Sigmoid colon (tissue), 7 donors: ENCODE measurements at places on chromosomes 3 and 15. TPM values are rescaled to one million over a fixed set of nuclear protein-coding genes. Genes with fewer than 3 reads are reported as not detected.

DNA sequence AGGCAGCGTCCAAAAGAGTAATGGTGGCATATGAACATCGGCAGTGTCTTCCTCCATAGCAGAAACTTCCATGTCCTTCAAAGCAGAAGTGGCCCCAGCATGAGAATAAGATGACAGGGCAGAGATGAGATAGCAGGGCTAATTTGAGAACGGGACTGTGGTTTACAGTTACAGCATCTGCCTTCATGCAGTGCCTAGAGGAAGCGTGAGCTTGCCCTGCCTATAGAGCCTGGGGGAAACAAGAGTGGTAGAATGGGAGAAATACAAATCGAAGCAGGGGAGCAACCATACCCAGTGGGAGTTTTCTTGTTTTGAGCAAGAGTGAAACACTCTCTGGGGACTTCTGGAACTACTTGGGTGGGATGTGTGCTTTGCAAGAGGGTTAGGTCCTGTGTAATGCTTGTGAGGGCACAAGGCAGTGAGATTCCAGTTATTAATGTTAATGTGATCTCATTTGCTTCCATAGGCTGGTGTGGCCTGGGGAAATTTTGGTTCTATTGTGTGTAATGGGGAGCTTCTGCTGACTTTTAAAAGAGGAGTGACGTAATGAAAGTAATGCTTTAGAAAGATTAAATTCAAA is 616.9 kb downstream of the ZIC1 start:
- peaks cover 14% of the 10 kb centered on the region for H3K4me1 ChIP-seq
- no peak overlapping the region for H3K4me3 ChIP-seq
- H3K36me3 ChIP-seq = no peaks in the 10 kb centered on the region
- DNase-seq = no peak

GRCh38 chr3:173709026-173709425 is 311.5 kb downstream of the NLGN1 start:
- no peak for DNase-seq
- H3K27me3 ChIP-seq = no peaks in the 10 kb centered on the region
- H3K4me1 ChIP-seq = no peaks in the 10 kb centered on the region
- no peak overlapping the region for H3K27ac ChIP-seq

GRCh38 chr3:154161806-154162205 is 40.6 kb downstream of the ARHGEF26 start:
- DNase-seq = no peak
- H3K4me1 ChIP-seq = peaks cover 45% of the 10 kb centered on the region
- H3K4me3 ChIP-seq = no peak overlapping the region
- H3K27me3 ChIP-seq = no peaks in the 10 kb centered on the region
- H3K36me3 ChIP-seq = no peaks in the 10 kb centered on the region

- DNase-seq = no peak
- H3K27me3 ChIP-seq = no peaks in the 10 kb centered on the region
- no peak overlapping the region for H3K27ac ChIP-seq
- H3K4me1 ChIP-seq = no peaks in the 10 kb centered on the region
- H3K36me3 ChIP-seq = no peaks in the 10 kb centered on the region
- no peak overlapping the region for H3K4me3 ChIP-seq
Measured at GRCh38 chr3:18124501-18124900, 300.6 kb downstream of the SATB1 start.

GRCh38 chr3:190575437-190576185 is 61.7 kb downstream of the IL1RAP start:
- DNase-seq = no peak
- H3K36me3 ChIP-seq = no peaks in the 10 kb centered on the region
- no peaks in the 10 kb centered on the region for H3K27me3 ChIP-seq
- H3K4me3 ChIP-seq = no peak overlapping the region
- H3K27ac ChIP-seq = no peak overlapping the region

DNA sequence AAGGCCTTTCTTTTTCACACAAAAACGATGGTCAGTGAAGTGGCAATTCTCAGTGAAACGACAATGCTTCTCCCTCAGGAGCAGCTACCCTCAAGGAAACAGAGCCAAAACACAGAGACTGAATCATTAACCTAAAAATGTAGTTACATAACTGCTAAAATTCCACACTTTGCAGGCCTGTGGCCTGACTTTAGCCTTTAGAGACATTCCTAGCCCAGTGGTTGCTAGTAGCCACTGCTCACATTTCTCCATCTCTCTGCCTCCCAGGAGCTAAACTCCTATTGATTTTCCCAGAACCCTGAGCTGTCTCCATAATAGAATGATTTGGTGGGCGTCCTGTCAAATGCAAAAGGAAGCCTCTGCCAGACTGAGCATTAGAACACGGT is 630.1 kb upstream of the KCNMB2 start:
- H3K27ac ChIP-seq = peak overlapping the region; percentile 80
- H3K36me3 ChIP-seq = no peaks in the 10 kb centered on the region
- H3K4me1 ChIP-seq = peaks cover 27% of the 10 kb centered on the region
- no peak overlapping the region for H3K4me3 ChIP-seq

DNA sequence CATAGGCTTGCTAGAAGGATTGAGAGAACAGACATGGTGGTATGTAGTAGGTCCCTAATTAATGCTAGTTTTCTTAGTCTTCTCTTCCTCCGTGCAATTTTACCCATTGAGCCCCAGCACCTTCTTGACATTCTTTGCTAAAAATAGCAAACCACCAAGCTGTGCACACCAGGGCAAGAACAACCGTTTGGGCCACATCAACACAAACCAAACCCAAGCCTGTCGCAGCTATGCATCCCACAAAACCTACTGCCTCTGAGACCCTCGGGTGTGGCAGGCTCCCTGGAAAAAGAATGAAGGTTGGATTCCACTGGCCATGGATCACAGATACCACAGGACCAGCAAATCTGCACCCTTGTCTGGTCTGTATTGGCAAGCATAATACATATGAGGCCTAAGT is 27.1 kb downstream of the HEG1 start:
- no peak overlapping the region for H3K4me3 ChIP-seq
- H3K27me3 ChIP-seq = no peaks in the 10 kb centered on the region
- H3K36me3 ChIP-seq = peaks cover 18% of the 10 kb centered on the region

- H3K4me3 ChIP-seq = no peak overlapping the region
- H3K4me1 ChIP-seq = no peaks in the 10 kb centered on the region
- DNase-seq = no peak
Measured at GRCh38 chr3:117454254-117454653, 744.7 kb downstream of the TUSC7 start.

GRCh38 chr3:150059729-150060128 is 89.0 kb upstream of the PFN2 start:
- H3K36me3 ChIP-seq = no peaks in the 10 kb centered on the region
- no peak for DNase-seq
- H3K27ac ChIP-seq = no peak overlapping the region
- no peak overlapping the region for H3K4me3 ChIP-seq
- peaks cover 7% of the 10 kb centered on the region for H3K4me1 ChIP-seq

CLSTN2 gene
- total RNA-seq = 2.7 TPM

GRCh38 chr15:71094137-71094536 is 21.1 kb upstream of the THSD4 start:
- no peaks in the 10 kb centered on the region for H3K4me1 ChIP-seq
- no peak overlapping the region for H3K27ac ChIP-seq
- no peak for DNase-seq
- H3K27me3 ChIP-seq = peaks cover 4% of the 10 kb centered on the region
- H3K36me3 ChIP-seq = no peaks in the 10 kb centered on the region

GRCh38 chr15:80730926-80731325 is 35.8 kb downstream of the ABHD17C start:
- no peak overlapping the region for H3K4me3 ChIP-seq
- H3K27ac ChIP-seq = peak overlapping the region; percentile 25
- H3K27me3 ChIP-seq = no peaks in the 10 kb centered on the region
- DNase-seq = no peak
- H3K36me3 ChIP-seq = no peaks in the 10 kb centered on the region
- no peaks in the 10 kb centered on the region for H3K4me1 ChIP-seq

DNA sequence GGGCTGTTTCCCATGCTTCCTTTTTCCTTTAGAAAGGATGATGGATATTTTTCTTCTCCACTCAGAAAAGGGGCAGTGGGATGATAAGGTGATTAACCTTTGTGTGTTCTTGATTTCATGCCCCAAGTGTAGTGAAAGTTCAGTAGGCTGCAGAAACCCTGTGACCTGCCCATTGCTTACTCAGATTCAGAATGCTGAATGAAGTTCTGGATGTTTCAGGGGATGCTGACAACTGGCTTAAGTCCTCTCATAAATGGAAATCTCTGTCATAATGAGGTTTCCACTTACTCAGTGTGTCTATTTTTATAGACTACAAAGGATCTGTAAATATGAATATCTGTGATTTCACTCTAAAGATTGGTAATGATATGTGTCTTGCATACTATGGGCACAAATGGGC is 471.3 kb upstream of the TPRG1 start:
- no peaks in the 10 kb centered on the region for H3K27me3 ChIP-seq
- H3K4me3 ChIP-seq = no peak overlapping the region
- H3K27ac ChIP-seq = no peak overlapping the region
- peaks cover 16% of the 10 kb centered on the region for H3K4me1 ChIP-seq
- no peaks in the 10 kb centered on the region for H3K36me3 ChIP-seq
- DNase-seq = no peak

- H3K27ac ChIP-seq = no peak overlapping the region
- no peaks in the 10 kb centered on the region for H3K36me3 ChIP-seq
- no peak overlapping the region for H3K4me3 ChIP-seq
- H3K4me1 ChIP-seq = no peaks in the 10 kb centered on the region
- H3K27me3 ChIP-seq = no peaks in the 10 kb centered on the region
Measured at GRCh38 chr3:195015021-195015420, 255.9 kb downstream of the XXYLT1 start.

ERC2 gene
- total RNA-seq = 2.9 TPM

GRCh38 chr3:77599948-77600347 is 560.0 kb downstream of the ROBO2 start:
- H3K27me3 ChIP-seq = no peaks in the 10 kb centered on the region
- no peaks in the 10 kb centered on the region for H3K4me1 ChIP-seq
- no peak overlapping the region for H3K4me3 ChIP-seq
- no peak for DNase-seq
- no peak overlapping the region for H3K27ac ChIP-seq
- H3K36me3 ChIP-seq = no peaks in the 10 kb centered on the region

SYNPR gene
- 0.36 TPM for total RNA-seq

DNA sequence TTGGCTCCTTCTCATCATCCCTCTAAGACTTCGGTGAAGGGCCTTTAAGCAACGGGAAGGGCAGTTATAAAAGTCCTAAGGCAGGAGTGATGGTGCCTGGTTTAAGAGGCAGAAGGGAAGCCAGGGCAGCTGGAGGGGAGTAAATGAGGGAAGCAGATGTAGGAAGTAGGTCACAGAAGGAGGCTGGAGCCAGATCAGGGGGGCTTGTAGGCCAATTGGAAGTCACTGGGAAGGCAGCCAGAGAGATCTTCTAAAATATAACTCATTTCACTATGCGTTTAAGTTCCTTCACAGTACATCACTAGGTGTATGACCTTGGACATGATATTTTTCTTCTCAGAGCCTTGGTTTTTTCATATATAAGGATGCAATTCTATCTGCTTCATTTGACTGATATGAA is 94.7 kb downstream of the MYH15 start:
- H3K36me3 ChIP-seq = no peaks in the 10 kb centered on the region
- no peaks in the 10 kb centered on the region for H3K4me1 ChIP-seq
- no peaks in the 10 kb centered on the region for H3K27me3 ChIP-seq
- H3K27ac ChIP-seq = no peak overlapping the region
- H3K4me3 ChIP-seq = no peak overlapping the region

- DNase-seq = no peak
- H3K27me3 ChIP-seq = no peaks in the 10 kb centered on the region
- H3K27ac ChIP-seq = no peak overlapping the region
Measured at GRCh38 chr3:181629029-181629428, 82.7 kb upstream of the SOX2 start.

GRCh38 chr3:146496726-146497125 is 27.4 kb upstream of the PLSCR2 start:
- no peaks in the 10 kb centered on the region for H3K27me3 ChIP-seq
- no peak overlapping the region for H3K27ac ChIP-seq
- no peak for DNase-seq
- no peak overlapping the region for H3K4me3 ChIP-seq
- no peaks in the 10 kb centered on the region for H3K4me1 ChIP-seq

GRCh38 chr3:122921791-122922651 is 105.5 kb downstream of the SEMA5B start:
- peaks cover 23% of the 10 kb centered on the region for H3K27me3 ChIP-seq
- no peaks in the 10 kb centered on the region for H3K36me3 ChIP-seq
- DNase-seq = peak; percentile 62
- peaks cover 8% of the 10 kb centered on the region for H3K4me1 ChIP-seq
- no peak overlapping the region for H3K27ac ChIP-seq

- no peaks in the 10 kb centered on the region for H3K4me1 ChIP-seq
- no peaks in the 10 kb centered on the region for H3K36me3 ChIP-seq
- H3K27ac ChIP-seq = no peak overlapping the region
- no peaks in the 10 kb centered on the region for H3K27me3 ChIP-seq
- no peak for DNase-seq
- no peak overlapping the region for H3K4me3 ChIP-seq
Measured at GRCh38 chr3:118626453-118626852, 408.2 kb downstream of the IGSF11 start.

DNA sequence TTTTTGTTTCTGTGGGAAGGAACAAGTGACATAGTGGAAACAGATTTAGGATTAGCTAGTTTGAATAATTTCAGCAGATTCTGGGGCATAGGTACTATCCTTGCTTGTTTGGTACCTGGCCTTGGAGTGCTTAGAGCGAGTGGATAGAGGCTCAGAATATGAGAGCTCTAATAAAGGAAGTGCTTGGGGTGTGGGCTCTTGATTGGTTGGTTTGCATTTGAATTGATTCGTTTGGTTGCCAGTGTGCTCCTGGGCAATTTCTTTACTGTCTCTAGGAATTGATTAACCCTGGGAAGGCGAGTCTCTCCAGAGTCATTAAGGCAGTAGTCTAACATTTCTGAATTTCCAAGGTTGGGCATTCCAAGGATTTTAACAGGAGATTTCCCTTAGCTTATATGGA is 98.0 kb downstream of the DTWD1 start:
- DNase-seq = no peak
- no peaks in the 10 kb centered on the region for H3K27me3 ChIP-seq
- no peaks in the 10 kb centered on the region for H3K4me1 ChIP-seq
- no peak overlapping the region for H3K4me3 ChIP-seq
- H3K27ac ChIP-seq = peak overlapping the region; percentile 64

- H3K4me3 ChIP-seq = no peak overlapping the region
- H3K4me1 ChIP-seq = peaks cover 80% of the 10 kb centered on the region
- DNase-seq = no peak
Measured at GRCh38 chr15:98699591-98700424, 51.5 kb downstream of the IGF1R start.

- no peak overlapping the region for H3K4me3 ChIP-seq
- H3K4me1 ChIP-seq = no peaks in the 10 kb centered on the region
- H3K27me3 ChIP-seq = no peaks in the 10 kb centered on the region
- DNase-seq = no peak
Measured at GRCh38 chr3:77459926-77460325, 420.0 kb downstream of the ROBO2 start.

RASL12 gene
- 62.5 TPM for total RNA-seq

DNA sequence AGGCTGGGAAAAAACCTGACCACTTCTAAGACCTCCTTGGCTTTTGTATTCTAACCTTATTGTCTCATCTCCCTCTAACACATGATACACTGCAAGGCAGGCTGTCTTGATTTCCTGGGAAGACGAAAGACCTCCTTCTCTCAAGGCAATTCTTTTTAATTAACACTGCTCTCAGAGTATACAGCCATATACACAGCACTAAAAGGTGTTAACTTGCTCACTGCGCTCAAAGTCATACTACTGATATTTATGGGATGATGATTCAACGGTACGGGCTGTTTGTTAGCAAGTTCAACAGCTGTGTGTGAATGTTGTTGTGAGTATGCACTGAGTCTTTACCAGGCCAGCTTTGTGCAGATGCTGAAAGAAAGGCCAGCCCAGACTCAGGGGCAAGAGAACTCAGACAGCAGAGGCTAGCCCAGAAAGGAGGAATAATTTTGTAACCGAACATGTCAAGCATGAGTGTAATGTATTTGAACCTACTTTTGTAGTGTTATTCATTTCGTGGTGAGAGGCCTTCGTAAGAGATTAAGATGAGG is 229.9 kb downstream of the IL5RA start:
- H3K27me3 ChIP-seq = no peaks in the 10 kb centered on the region
- no peak overlapping the region for H3K27ac ChIP-seq
- no peak overlapping the region for H3K4me3 ChIP-seq
